Activated T-cell treated with anti-CD3 and anti-CD28 coated beads, Interleukin-2, amount 50 U/mL, for 24 hours (primary cell): ENCODE measurements at places on chromosomes 3 and 15.

DNA sequence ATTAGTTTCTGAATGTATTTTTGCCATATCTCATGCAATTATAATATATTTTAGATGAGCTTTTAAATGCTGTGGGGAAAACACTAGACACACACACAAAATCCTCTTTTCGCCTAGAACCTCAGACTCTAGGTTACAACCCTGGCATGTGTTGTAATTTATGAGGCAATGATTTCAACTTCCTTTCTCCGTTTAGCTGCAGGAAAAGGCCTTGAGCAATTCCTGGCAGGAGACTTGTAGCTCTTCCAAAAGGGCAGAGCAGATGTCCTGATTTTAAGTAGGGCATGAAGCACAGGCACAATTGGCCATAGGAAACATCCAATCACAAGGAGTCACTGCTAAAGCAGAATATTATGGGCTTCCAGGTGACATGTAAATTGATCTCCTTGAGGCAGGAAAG lies 82.0 kb downstream of the GPR156 start:
- no peak for DNase-seq

DNA sequence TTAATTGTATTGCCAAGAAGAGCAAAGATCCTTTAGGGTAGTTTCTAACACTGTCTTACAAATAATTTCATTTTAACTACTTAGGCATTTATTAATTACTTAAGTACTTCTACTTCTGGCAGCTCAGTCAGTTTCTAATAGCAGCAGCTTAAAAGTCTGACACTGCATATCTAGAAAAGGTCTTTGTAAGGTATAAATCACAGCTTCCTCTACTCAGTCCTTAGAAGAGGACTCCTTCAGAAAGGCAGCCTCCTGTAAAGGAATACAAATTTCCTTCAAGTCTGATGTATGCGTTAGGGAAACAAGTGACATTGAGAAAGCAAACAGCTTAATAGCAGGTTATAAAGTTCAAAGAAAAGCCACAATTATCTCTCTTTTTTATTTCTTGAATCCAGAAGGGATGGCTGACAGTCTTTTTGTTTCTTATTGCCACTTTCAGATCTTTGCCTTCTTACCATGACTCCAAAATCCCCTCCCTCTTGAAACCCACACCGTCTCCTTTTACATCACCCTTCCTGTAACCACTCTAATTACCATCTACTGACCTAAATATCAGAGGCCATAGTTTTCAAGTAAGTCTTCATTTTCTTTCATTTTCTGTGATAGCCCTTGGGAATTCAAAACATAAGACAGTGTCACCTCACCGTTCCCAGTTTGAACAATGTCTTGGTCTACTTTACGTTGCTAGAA lies 109.5 kb downstream of the CGGBP1 start:
- DNase-seq = no peak

- no peak for DNase-seq
Observed at GRCh38 chr3:161175506-161175905, 45.6 kb upstream of the NMD3 start.

- DNase-seq = no peak
Observed at GRCh38 chr3:98730338-98730737, 32.8 kb upstream of the ST3GAL6 start.

GRCh38 chr3:9754678-9755077 lies 4.9 kb downstream of the OGG1 start:
- no peak for DNase-seq

DNA sequence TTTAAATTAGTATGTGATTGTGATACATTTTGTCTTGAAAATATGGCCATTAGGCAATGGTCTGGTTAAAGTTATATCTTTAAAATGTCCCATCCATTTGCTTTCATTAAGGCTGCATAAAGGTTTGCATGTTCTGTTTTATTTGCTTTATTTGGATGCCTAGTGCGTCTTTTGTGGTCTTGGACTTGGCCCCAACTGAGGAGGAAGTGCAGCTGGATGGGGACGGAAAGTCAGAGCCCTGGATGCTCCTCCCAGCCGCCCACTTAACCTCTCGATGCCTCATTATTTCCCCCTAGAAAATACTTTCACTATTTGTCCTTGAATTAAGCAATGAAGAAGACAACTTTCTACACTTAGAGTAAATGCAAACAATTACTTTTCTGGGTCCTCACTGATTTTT lies 898.2 kb downstream of the MCTP2 start:
- no peak for DNase-seq

DNA sequence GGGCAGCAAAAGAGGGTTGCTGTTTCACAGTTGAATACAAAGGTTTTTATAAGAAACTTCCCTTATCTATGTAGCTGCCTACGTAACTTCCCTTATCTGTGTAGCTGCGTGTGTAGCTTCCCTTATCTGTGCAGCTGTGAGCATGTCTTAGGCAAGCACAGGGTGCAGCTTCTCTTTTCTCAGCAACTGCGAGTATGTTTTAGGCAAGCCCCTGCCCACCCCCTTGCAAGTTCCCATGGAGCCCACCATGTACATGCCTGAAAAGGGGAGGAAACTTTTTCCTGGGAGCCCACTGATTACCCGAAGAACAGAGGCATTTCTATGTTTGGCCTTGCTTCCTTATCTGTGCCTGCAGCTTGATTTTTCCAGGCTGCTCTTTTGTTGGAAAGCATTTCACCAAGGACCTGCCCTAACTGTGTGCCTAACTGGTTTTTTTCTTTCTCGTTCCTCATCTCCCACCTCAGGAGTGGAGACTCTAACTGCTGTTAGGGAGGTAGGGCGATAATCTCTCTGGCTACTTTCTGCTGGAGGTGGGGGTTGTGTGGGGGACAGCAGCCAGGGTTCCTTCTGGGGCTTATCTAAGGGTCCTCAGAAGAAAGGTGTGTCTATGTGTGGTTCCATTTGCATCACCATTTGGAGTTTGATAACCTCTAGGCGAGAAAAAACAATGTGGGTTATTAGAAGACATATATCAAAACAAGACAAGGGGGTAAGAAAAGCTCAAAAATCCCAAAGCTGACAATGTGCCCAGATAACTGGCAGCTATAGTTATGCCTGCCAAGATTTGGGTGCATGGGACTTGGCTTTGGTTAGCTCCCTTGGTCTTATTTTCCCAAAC lies 26.0 kb downstream of the SORD start:
- no peak for DNase-seq

- no peak for DNase-seq
Observed at GRCh38 chr3:13393427-13394360, 26.4 kb downstream of the NUP210 start.

- no peak for DNase-seq
Observed at GRCh38 chr3:157274644-157275137, 114.7 kb upstream of the CCNL1 start.

- DNase-seq = no peak
Observed at GRCh38 chr3:55288657-55289056, 198.4 kb downstream of the WNT5A start.

GRCh38 chr3:151084893-151085226 lies 604 bp upstream of the MED12L start:
- no peak for DNase-seq

GRCh38 chr3:167976516-167977361 lies 119.0 kb downstream of the GOLIM4 start:
- no peak for DNase-seq

DNA sequence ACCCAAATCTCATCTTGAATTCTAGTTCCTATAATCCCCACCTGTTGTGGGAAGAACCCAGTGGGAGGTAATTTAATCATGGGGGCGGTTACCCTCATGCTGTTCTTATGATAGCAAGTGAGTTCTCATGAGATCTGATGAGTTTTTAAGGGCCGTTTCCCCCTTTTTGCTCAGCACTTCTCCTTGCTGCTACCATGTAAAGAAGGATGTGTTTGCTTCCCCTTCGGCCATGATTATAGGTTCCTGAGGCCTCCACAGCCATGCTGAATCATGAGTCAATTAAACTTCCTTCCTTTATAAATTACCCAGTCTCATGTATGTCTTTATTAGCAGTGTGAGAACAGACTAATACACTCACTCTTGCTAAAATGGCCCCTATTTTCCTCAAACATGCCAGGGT lies 374.7 kb downstream of the TUSC7 start:
- DNase-seq = no peak

- no peak for DNase-seq
Observed at GRCh38 chr3:123287962-123288302, 86.2 kb downstream of the SEC22A start.

DNA sequence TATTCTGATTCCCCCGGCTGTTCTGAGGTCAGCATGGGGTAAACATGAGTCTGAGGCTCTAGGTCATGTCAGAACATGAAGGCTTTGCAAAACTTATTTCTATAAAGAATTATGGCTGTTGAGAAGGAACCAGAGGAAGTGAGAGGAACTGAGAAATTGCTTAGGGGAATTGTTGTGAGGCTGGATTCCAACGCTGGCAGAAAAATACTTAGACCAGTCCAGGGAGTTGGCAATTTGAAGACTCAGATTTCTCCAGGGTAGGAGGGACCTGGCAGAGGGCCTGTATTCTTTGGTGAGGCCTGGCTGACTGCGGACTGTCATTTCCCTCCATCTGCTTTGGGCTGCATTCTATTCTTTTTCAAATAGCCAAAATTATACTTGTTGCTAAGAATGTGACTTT lies 155.5 kb downstream of the PLD1 start:
- DNase-seq = no peak

DNA sequence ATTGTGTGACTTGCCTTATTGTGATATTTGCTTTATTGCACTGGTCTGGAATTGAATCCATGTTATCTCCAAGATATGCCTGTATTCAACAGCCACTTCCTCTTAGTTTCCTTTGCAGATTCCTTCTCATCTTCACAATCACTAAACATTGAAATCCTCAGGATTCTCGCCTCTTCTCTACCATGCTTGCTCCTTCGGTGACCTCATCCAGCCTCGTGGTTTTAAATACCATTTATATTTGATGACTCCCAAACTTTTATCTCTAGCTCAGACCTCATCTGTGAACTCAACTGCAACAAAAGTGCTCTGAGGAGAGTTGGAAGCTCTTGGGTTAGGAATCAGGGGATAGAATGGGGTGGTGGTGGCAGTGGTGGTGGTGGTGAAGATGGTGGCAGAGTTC lies 19.9 kb downstream of the POLR2M start:
- DNase-seq = no peak

GRCh38 chr3:81406318-81406717 lies 355.1 kb downstream of the GBE1 start:
- no peak for DNase-seq

- no peak for DNase-seq
Observed at GRCh38 chr15:53861792-53862191, 102.3 kb upstream of the WDR72 start.

DNA sequence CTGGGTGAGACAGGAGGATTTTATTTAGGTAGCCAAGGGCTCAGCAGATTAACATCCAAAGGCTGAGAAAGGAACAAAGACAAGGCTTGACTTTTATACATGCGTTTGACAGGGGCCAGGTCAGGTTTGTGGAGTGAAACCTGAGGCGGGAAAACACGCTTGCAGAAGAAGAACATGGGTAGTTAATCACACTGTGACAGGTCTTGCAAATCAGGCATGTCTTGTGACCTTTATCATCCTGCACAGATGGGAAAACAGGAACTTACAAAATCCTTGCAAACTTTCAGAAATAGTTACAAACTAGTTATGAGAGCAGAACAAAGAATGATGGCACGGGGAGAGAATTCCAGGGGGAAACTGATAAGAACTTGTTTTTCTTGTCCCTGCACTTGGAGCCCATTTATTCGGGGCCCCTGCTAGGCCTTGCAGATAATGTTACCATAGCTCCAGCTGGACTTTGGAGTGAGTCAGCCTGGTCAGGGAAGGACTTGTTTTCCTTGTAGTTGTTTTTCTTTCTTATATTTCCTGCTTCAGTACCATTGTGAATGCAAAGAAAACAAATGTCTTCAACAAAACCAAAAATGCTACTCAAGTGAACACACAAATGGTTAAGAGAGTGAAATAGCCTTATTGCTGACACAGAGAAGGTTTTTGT lies 965.9 kb upstream of the ROBO1 start:
- DNase-seq = no peak

GRCh38 chr15:78179286-78179840 lies 30.2 kb downstream of the IDH3A start:
- no peak for DNase-seq

DNA sequence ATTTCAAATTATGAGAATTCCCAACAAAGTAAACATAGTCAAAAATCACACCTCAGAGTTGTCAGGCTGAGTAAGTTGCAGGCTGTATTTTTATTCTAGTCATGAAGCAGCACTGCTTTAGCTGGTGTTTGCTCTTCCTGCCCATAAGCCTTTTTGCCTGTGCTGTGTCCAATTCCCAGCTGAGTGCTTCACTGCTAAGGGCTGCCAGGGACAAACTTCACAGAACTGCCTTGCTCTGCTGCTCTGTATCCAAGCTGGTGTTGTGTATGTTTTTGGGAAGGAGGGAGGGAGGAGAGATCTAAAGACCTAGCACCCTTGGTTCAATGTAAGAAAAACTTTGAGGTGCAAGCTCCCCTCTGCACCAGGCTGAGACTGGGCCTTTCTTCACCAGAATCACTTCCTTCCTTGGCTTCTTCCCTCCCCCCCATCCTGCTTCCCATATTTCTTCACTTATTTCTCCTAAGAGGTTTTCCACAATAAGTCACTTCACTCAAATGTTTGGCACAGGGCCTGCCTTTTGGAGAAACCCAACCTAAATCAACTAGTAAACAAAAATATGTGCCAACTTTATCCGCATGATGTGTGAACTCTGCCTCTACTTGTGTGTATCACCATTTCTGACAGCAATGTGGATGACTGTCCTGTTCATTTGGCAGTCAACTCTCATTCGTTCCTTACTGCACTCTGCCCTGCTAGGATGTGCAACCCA lies 156.1 kb downstream of the TBL1XR1 start:
- DNase-seq = no peak

GRCh38 chr15:71496336-71496955 lies 313.9 kb upstream of the NR2E3 start:
- DNase-seq = no peak

DNA sequence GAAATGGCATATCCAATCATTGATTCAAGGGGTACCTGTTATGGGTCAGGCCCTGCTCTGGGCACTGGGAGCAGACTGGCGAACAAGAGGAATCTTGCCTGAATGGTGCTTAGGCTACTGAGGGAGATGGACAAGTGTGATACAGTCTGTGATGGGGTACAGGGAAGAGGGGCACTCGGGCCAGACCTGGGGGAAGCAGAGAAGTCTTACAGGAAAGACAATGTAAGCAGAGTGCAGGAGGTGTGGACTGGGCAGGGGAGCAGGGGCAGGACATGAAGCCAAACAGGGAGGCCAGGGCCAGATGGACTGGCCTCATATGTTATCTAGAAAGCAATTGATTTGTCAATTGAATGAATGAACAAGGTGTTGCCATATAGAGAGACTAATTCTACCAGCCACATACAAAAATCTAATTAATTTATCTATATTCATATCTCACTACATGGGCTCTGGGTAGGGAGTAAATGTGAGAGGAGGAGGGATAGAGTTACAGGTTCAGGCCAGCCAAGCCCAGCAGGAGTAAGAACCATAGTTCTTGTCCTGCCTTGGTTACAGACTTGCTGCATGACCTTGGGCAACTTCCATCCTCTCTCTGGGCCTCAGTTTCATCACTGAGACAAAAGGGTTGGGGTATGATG lies 3.6 kb upstream of the IGDCC4 start:
- DNase-seq = no peak

DNA sequence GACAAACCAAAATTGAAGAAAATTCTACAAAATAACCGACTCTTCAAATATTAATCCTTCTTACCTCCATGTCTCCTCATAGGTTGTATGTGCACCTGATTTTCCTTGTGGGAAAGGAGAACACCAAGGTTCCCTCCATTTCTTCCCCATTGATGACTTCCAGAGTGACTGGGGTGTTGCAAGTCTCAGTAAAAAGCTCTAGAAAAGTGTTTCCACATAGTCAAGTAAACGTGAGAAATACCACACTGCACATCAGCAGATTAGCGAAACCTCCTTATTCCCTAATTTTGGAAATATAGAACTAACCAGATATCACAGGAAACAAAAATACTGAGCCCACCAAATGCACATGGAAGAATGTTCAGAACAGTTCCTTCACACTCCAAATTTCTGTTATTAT lies 4.9 kb upstream of the RPN1 start:
- DNase-seq = no peak
